ENCODE measurements at places on chromosomes 3 and 15.

DNA sequence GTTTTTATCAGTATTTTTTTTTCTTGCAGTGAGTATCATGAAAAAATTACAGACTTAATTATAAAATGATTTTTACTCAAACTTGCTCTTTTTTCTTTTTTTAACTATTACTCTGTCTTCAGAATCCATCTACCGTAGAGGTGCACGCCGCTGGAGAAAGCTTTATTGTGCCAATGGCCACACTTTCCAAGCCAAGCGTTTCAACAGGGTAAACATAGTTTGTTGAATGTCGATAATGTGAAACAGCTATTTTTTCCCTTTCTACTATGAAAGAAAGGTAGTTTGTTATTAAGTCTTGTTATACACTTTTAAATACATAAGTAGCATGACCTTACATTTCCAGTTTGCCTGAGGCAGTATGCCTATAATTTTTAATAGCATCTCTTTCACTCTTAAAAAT, 45.6 kb downstream of the PRKCI start:
- DNase-seq: no peak

DNA sequence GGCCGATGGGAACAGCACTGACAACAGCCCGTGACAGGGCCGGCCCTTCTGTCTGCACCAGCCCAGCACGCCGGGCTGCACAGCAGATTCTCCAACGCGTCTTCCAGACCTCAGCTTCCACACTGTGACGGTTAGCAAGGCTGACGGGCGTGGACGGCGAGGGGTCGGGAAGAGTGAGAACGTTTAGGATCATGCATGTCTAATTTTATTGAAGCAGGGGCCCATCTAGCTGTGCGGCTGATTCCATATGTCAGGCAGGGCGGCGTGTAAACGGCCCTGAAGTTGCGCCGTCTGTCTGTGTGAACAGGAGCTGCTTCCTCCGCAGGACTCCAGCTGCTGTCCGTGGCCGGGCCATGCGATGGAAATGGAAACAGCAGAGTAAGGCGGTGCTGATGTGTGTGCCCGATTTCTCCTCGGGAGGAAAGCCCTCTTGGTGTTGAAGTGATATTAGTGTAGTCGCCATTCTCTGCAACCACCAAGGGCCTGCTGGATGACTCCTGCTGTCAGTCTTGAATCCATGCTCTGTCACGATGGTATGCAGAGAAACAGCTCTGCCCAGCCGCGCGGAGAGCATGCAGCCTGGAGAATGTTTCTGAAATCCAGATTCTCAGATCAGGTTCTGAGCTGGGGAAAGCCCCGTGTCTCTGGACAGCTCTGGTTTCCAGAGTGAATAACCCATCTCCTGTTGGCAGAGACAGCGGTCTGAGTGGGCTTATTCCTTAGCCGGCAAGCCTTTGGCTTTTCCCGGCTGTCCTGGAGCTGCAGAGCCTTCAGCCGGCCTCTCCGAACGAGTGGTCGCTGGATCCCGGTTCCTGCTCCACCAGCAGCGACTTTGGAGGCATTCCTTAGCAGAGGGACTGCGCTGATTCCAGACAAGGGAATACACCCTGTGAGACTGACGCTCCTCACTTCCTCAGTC, 158.1 kb upstream of the UBE3A start:
- DNase-seq: no peak

DNA sequence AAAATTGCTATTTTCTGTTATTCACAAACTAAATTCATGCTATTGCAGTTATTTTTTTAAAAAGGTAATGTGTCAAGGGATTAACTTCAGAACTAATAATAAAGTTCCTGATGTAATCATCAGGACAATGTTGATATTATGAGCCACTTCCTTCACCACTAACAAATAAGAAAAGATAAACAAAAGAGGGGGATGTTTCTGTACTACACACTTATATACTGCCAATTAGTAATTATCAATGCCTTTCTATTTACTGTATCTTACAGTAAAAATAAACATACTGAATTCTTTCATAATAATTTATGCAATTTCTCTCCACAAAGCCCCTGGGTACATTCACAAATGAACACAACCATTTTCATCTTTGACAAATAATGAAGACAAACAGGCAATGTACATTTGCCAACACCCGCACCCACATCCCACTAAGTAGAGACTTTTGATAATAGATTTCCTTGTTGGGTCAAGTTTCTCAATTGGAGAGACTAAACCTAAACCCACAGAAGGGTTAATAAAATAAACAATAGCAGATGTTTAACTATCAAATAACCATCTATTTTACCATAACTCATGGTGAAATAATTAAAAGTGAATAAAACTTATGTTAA, 3.7 kb downstream of the CBLB start:
- no peak for DNase-seq

GRCh38 chr3:189952272-189952671, 168.4 kb downstream of the P3H2 start:
- DNase-seq: no peak

DNA sequence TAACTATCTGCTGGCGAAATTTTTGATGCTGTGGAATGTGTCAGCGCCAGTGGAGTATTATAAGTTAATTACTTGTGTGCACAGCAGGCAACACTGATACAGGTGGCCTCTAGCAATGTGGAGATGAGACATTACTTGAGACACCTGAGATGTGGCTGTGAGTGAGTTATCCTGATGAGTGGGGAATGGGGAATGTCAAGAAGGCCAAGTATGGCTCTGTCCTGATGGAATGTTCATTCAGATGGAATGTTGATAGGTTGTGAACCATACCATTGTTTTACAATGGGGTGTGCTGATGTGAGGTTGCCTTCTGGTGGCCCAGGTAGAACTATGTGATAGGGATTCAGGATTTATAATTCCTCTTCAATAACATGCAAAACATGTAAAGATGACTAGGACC, 404.8 kb downstream of the PTPRG start:
- DNase-seq: no peak

DNA sequence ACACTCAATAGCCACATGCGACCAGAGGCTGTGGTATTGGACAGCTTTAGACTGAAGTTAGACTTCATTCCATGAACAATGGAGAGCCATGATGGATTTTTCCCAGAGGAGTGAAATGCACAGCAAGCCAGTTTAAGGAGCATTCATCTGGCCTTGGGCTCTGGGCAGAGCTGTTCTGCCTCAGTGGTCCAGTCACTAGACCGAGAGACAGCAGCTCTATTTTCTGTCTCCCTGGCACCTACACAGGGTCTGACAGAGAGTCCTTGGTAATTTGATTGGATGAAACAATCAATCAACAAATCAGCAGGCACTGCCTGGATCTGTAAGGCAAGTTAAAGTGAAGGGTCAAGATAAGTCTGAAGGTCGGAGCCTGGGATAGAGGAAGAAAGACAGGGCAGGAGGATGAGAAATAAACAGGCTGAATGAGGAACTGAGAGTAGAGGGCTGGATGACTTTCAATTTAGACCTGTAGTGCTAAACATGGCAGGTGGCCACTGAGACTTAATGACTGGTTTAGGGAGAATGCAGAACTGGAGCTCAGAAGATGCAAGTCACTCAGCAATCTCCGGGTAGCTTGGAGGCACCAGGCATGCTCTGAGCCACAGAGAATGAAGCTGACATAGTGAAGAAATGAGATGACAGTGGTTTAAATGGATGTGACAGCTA, 98.5 kb upstream of the SLC25A36 start:
- peak; percentile 29 for DNase-seq

- peak; percentile 3 for DNase-seq
Measured at GRCh38 chr3:115469649-115470048, 153.7 kb upstream of the GAP43 start.

DNA sequence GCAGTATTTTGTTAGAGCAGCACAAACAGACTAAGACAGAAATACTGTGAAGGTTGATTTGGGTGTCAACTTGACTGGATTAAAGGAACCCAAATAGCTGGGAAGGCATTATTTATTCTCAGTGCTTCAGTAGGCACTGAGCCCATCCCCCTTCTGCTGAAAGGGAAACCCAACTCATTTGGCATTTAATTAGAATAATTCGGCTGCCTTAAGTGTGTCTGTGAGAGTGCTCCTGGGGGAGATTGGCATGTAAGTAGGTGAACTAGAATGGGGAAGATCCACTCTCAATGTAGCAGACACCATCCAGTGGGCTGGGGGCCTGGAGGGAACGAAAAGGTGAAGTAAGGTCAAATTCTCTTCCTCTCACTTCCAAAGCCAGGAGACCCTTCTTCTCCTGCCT, 20.5 kb upstream of the SLCO3A1 start:
- no peak for DNase-seq

DNA sequence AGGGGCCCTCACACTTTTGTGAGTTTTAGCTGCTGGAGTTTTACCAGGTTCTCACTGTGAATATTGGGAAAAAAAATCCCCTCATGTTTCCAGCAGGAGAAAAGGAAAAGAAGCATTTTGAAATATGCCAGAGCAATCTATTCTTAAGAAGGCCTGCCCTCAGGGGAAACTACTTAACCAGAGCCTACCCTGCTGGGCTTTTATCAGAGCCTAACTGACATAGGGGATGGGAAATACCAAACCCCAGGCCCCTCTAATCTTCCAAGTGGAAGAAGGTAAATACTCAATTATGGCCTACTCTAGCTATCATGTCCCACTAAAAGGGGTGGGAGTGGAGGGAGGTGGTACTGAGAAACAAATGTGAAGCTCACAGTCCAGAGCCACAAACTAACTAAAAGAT, 68.7 kb upstream of the NMNAT3 start:
- no peak for DNase-seq

GRCh38 chr3:97278506-97278905, 464.1 kb downstream of the EPHA6 start:
- DNase-seq: peak; percentile 0

DNA sequence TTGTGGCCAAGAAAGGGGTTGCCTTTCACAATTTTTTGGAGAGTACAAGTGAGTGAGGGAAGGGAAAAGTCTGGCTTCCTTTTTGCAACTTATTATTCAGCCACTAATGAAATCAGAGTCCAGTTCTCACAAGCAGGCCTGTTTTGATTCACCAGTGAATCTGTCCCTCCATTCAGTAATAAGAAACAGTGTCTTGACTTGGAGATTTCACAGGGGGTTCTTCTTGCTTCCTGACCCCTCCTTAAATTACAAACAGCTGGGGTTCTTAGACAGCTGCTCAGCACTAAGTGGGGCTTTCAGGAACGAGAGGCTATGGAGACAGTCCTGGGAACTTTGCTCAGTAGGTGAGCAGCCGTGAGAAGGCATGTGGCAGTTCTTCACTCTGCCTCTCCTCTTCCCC, 24.5 kb downstream of the SEMA3G start:
- DNase-seq: no peak

GRCh38 chr3:146503461-146504202, 34.3 kb upstream of the PLSCR2 start:
- DNase-seq: no peak

- no peak for DNase-seq
Measured at GRCh38 chr3:113589971-113590370, 57.6 kb downstream of the SIDT1 start.

DNA sequence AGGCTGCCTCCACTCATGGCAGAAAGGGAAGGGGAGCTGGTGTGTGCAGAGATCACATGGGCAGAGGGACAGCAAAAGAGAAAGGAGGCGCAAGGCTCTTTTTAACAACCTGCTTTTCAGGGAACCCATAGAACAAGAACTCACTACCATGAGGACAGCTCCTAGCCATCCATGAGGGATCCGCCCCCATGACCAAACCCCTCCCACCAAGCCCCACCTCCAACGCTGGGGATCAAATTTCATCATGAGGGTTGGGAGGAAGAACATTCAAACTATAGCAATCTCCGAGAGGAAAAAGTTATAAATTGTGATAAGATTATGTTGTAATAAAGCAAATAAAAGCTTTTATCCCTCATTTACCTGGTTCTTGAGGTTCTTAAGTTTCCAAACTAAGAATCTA, 84.7 kb upstream of the LMCD1 start:
- DNase-seq: peak; percentile 42

- no peak for DNase-seq
Measured at GRCh38 chr15:83435782-83436181, 11.4 kb upstream of the SH3GL3 start.

GRCh38 chr3:194092881-194093301, 43.1 kb upstream of the HES1 start:
- no peak for DNase-seq

DNA sequence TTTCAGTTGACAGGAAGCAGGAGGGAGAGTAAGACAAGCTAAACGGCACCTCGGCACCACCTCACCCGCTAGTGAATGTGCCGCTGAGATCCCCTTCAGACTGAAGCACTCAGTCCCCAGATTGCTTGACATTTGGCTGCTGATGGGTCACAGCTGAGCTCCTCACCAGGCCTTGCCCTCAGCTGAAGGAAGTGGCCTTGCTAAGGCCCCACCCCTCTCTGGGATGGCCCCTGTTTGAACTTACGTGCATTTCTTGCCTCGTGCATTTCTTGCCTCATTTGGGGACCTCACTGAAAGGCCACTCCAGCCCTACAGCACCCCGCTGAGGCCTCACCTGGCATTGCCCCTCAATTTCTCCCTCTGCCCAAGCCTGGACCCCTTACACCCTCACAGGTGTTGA, 39.8 kb downstream of the EOGT start:
- DNase-seq: peak; percentile 4

DNA sequence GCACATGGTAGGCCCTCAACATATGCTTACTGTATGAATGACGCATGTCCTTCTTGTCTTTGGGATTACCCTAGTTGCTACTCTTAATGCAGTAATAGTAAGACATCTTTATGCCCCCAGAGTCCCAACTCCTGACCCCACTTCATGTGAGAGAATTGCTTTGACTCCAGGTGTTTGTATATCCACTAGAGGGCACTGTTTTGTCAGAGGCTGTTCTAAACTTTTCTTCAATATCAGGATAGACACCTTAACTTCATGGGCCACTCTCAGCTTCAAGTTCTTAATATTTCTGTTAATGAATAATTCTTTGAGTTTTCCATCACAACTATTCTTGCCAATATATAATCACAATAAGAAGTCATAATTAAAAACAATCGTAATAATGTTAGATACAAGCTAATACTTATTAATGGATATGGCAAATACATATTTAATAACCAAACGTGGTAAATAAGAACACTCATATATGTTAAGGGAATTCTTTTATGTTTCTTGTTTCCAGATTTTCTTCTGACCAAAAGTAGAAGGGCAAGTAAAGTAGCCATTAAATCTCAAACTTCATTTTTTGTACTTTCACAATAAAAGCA, 337.2 kb upstream of the DNAJC19 start:
- peak; percentile 63 for DNase-seq

DNA sequence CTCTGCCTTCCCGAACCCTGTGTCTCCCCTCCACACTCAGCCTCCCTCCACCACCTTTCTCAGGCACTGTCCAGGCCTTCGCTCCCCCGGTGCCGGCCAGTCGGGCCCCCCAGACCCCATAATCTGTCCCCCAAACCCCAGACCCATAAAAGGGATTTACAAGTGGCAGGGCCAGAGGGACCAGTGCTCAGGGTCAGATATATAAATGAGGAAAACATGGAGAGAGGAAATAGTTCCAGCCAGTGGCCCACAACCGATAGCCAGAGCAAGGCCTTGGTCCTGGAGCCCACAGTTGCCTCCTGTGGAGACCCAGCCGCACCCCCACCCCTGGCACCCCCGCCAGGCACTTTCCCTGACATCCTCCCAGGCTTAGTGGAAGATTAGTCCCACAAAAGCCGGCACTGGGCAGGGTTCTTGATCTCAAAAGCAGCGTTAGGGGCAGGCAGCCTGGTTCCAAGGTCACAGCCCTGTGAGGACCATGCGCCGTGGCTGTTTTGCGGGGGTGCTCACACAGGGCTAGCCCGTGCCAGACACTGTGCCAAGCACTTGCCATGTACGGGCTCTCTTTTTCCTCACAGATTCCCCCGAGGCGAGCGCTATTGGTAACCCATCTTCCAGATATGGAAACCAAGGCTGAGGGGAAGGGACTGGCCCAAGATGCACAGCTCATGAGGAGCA, 1.1 kb upstream of the PLXND1 start:
- no peak for DNase-seq

GRCh38 chr15:47374222-47374621, 343.1 kb upstream of the SEMA6D start:
- peak; percentile 4 for DNase-seq

- no peak for DNase-seq
Measured at GRCh38 chr3:5411786-5412185, 224.3 kb downstream of the EDEM1 start.

Measured in hematopoietic multipotent progenitor cell treated with erythropoietin and hydrocortisone succinate and interleukin-3 and kit ligand, for 4 days (in vitro differentiated cells).